ENCODE measurements at places on chromosomes 3 and 15.

DNA sequence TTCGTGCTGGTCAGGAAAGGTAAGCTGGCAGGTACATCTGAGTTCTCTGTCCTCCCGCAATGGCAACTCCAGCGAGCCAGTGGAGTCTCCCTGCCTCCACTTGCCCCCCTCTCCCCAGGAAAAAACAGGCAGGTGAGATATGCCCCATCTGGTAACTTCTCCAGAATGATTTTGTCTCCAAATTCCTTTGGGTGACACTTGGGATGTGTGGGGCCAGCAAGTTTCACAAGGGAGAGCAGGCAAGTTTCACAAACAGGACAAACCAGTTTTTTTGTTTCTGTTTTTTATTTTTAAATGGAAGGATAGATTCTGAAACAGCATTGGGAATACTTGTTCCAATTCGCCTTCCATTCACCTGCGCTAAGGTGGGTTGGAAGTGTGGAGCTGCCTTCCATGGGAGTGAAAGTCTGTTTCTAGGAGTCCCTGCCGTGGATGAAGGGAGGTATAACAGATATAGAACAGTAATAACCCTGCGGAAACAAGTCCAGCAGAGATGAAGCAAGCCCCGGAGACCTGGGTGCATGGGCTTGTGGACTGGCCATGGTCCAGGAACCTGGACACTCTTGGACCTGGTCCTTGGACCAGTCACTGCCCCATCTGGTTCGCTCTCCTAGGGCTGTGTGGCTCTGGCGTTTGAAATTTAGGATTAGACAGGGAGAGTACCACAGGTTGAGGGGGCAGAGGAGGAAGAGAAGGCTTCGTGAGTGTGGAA is 22.9 kb upstream of the KIF23 start:
- no peak for DNase-seq

- DNase-seq = no peak
These were observed 31.2 kb upstream of the USP3 start for GRCh38 chr15:63473007-63473748.

GRCh38 chr3:178949896-178950295 is 121.7 kb downstream of the ZMAT3 start:
- DNase-seq = no peak

GRCh38 chr15:79978655-79979514 is 7.9 kb upstream of the BCL2A1 start:
- peak; percentile 52 for DNase-seq

DNA sequence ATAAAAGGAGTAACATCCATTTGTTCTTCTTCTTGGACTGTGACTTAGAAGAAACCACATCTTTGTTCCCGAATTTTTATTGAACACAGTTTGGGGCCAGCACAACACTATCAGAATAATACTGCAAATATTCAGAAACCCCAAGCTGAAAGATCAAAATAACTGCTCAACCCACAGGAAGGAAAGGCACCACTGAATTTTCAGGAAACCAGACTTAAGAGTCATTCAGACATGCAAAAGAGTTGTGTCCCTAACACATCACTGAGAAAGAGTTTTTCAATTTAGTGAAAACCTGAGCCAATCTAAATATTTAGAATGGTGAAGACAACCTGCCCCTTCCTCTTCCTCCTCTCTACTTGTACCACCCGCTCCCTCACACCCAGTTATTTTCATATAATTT is 295.0 kb upstream of the RORA start:
- no peak for DNase-seq

GRCh38 chr15:99017322-99017701 is 9.7 kb upstream of the PGPEP1L start:
- no peak for DNase-seq

GRCh38 chr3:2568156-2568555 is 469.5 kb downstream of the CNTN4 start:
- DNase-seq = no peak

DNA sequence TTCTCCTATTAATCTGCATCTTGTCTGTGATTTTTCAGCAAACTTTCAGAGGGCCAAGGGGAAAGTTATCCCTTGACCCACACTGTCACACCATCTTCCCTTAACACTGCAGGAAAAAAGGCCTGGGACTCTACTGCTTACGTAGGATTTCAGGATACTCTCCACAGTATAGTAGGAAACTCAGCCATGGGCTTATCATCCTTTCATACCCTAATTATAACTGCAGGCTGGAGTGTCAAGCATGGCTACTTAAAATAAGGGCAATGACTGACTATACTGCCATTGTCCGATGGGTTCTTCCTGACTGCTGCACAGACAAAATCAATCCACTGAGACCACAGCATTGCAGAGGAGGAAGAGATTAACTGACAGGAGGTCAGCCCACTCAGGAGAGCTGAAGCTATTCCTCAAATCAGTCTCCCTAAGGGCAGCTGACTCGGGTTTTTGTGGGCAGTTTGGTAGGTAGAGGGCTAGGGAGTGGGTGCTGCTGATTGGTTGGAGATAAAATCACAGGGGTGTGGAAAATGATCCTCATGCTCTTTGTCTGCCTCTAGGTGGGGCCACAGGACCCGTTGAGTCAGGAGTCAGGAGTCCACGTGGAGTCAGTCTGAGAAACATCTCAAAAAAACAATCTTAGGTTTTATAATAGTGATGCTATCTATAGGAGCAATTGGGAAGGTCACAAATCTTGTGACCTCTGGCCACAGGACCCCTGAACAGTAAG is 118.2 kb upstream of the STRIT1 start:
- no peak for DNase-seq

- DNase-seq = no peak
These were observed 3.2 kb downstream of the ADIPOQ start for GRCh38 chr3:186845756-186846155.

DNA sequence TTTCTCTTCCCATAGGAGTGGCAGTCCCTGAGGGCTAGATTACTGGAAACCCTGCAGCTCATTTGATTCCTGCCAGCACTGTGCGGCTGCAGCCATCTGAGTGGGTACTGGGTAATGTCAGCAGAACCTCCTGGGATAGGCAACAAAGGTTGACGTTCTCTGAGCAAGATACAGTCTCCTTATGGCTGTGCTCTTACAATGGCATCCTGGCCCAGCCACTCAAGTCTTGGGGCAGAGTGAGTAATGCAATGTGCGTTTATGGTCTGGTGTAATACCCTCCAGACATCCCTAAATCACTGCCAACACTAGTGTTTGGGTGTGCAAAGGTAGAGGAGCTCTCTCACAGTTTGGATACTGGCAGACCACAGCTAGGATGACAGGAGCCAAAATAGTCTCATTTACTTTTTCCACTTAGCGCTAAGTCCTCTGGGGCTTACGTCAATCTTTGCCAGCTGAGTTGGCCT is 775.8 kb downstream of the ZNF385D start:
- DNase-seq = no peak

- no peak for DNase-seq
These were observed 42.2 kb upstream of the PLCL2 start for GRCh38 chr3:16842272-16843270.

- DNase-seq = no peak
These were observed 74.2 kb upstream of the ICE2 start for GRCh38 chr15:60553163-60553562.

GRCh38 chr3:170270282-170270881 is 48.2 kb downstream of the PRKCI start:
- DNase-seq = no peak

DNA sequence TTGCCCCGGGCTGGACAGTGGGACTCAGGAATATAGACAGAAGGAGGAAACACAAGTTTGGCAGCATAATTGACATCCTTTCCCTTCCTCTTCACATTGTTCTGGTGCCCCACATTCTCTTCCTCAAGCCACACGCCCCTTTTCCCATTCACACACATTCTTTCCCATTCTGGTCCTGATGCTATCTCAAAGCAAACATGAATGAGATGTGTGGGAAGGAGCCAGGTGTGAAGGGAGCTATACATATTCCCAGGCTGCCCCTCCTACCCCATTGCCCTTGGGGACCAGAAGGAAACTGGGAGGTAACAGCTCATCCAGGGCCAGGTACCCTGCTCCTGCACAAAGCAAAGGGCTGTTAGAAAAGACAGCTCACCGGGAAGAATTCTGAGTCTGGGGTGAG is 23.4 kb upstream of the CLK3 start:
- DNase-seq = no peak

- no peak for DNase-seq
These were observed 5.5 kb upstream of the ACAP2 start for GRCh38 chr3:195448205-195448875.
